Epithelial cell of esophagus (primary cell): ENCODE measurements at places on chromosomes 12 and 14.

- no peak for DNase-seq
Measured at GRCh38 chr14:61120576-61120975, 139.5 kb downstream of the SLC38A6 start.

DNA sequence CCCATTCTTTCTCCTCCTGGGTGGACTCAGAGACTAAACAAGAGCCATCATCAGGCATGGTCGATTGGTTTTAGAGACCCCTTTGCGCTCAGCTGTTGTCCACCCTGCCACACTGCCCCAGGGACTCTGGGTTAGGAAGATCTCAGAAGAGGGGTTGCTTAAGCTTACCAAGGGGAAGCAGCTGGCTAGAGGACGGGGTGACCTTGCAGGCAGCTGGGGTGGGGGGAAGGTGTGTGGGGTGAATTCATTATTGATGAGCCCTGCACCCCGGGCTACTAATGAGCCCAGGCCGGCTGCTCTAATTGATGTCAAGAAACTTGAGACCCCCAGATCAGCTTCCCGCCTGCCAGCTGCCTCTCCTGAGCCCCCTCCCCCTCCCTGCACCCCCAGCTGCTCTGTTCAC lies 8.7 kb upstream of the ZNF385A start:
- DNase-seq = no peak

- DNase-seq = peak; percentile 73
Measured at GRCh38 chr14:70651522-70651921, 9.8 kb downstream of the TTC9 start.

DNA sequence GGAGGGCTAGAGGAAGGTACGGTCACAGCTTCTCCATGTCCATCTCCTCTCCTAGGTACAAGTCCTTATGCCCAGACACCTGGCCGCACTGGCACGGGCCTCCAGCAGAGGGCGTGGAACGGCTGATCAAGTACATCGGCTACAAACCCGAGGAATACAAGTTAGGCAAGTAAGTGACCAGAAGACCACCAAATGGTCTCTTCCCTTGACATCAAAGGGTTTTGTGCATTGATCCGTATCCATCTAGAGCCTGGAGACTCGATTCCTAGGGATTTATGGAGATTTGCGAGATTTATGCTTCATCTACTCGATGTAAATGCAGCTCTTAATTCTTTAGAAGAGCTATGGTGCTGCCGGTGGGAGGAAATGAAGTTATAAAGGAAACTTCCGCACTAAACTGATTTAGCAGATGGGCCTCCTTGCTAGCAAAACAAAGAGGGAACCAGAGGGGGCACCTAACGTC lies 44.2 kb downstream of the KCTD10 start:
- DNase-seq = peak; percentile 85

DNA sequence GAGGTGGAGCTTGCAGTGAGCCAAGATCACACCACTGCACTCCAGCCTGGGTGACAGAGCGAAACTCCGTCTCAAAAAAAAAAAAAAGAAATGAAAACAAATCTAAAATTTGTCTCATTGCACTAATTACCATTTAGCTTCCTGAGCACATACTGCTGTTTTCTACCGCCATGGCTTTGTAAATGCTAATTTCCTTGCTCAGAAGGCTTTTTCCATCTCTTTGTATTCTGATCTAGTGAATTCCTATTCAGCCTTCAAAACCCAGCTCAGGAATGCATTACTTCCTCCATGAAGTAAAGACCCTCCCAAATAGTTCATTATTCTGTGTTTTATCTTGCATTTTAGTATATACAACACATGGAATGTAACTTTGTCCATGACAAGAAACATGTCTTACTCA lies 33.6 kb downstream of the CEP83 start:
- DNase-seq = no peak

DNA sequence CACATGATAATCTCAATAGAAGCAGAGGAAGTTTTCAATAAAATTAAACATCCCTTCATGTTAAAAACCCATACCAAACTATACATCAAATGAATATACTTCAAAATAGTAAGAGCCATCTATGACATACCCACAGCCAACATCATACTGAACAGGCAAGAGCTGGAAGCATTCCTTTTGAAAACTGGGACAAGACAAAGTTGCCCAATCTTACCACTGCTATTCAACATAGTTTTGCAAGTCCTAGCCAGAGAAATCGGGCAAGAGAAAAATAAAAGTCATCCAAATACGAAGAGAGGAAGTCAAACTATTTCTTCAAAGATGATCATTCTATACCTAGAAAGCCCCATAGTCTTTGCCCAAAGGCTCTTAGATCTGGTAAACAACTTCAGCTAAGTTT lies 454.7 kb upstream of the PRICKLE1 start:
- DNase-seq = peak; percentile 2

GRCh38 chr14:64673748-64674147 lies 30.5 kb upstream of the PLEKHG3 start:
- DNase-seq = peak; percentile 79

GRCh38 chr12:40693207-40693821 lies 1.1 kb downstream of the CNTN1 start:
- peak; percentile 70 for DNase-seq

- DNase-seq = peak; percentile 18
Measured at GRCh38 chr14:67517083-67517482, 16.0 kb upstream of the PLEKHH1 start.

DNA sequence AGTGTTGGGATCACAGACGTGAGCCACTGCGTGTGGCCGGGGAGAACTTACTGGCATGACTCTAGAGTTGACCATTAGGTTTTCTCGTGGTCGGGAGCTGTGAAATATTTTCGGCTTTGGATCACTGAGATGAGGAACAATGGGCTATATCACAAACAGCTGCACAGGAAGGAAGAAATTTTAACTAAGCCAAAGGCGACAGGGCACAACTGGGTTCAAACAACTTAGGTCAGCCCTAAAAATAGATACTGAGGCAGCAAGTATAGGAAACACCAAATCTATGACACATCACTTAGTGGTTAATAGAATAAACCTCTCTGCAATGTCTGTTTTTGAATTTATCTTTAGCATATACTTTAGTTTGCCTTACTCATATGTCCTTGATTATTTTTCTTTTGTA lies 162.9 kb downstream of the LRIG3 start:
- peak; percentile 5 for DNase-seq

GRCh38 chr12:49188201-49188915 lies 522 bp downstream of the TUBA1A start:
- DNase-seq = peak; percentile 74
